ENCODE measurements at places on chromosomes 2 and 18.

- no peak for DNase-seq
Measured at GRCh38 chr2:66862885-66863650, 428.1 kb downstream of the MEIS1 start.

- DNase-seq, result no peak
Measured at GRCh38 chr2:85878719-85879370, 9.9 kb downstream of the ST3GAL5 start.

GRCh38 chr2:11752906-11753305 is 6.5 kb downstream of the LPIN1 start:
- no peak for DNase-seq

GRCh38 chr2:68464651-68465050 is 2.4 kb downstream of the FBXO48 start:
- no peak for DNase-seq

GRCh38 chr2:207235621-207236020 is 69.9 kb upstream of the KLF7 start:
- no peak for DNase-seq

- no peak for DNase-seq
Measured at GRCh38 chr2:71611781-71612527, 158.6 kb downstream of the DYSF start.

DNA sequence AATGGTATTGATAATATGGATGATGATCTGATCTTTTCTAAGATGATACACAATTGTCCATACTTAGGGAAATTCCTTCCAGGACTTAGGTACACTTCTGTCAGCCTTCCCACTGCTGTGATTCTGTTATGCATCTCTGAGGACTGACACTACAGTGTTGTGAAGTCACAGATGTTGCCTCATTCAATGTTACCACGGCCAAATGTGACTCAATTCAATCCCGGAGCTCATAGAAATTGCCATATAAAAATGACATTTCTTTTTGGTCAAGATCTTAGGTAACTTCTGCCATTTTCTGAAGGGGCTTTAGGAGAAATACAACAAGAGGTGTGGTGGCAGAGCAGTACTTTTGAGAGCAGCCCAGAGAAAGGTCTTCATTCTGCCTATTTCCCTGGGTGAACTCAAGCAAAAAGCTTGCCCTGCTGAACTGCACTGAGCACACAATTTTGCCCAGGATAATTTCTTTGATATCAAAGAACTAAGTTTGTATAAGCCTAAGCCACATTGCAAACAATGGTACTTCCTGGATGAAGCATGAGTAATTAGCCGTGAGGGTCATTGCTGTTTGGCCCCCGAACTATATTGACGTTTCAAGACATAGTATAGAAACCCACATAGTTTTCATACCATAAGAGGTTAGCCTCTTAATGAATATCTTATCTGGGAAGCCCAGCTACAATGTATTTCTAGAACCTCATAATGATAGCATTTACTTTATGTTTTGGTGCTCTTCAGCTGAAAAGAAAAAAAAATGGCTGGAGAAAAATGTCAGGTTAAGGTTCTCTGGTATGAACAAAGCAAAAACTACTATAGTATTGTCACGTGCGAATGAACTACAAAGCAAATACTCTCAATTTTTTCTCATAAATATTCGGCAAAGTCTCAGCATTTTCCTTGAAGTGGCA is 437.4 kb downstream of the MEIS1 start:
- no peak for DNase-seq

- DNase-seq, result no peak
Measured at GRCh38 chr2:140988597-140988996, 1142.2 kb downstream of the LRP1B start.

Measured in NT2/D1 (cell line).